ENCODE measurements at places on chromosomes 11 and 22.

- no peak for DNase-seq
Observed at GRCh38 chr11:121567995-121568394, 115.2 kb upstream of the SORL1-AS1 start.

DNA sequence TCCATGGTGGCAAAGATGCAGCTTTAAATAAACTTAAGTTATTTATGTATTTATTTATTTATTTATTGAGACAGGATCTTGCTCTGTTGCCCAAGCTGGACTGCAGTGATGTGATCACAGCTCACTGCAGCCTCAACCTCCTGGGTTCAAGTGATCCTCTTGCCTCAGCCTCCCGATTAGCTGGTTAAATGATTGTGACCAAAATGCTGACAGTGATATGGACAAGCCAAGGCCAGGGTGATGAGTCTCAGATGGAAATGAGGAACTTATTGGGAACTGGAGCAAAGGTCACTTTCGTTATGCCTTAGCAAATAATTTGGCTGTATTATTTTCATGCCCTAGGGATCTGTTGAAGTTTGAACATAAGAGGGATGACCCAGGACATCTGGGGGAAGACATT, 9.3 kb upstream of the LRP5 start:
- DNase-seq = no peak

DNA sequence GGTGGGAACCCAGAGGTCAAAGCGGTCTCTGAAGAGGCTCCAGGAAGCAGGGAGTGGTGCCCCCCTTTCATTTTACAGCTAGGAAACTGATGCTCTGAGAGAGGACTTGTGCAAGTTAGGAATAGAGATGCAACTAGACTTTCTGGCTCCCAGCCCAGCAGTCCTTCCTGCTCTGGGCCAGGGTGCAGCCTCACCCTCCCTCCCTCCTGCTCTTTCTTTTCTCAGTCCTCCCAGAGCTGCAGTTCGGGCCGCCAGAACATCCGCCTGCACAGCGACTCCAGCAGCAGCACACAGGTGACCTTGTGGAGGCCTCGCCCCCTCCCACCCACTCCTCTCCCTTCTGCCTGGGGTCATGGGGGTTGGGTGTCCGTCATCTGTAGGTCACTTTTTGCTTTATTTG, 51.5 kb downstream of the LHFPL7 start:
- peak; percentile 74 for DNase-seq

- DNase-seq = peak; percentile 95
Observed at GRCh38 chr22:32528984-32529982, 54.7 kb downstream of the FBXO7 start.

DNA sequence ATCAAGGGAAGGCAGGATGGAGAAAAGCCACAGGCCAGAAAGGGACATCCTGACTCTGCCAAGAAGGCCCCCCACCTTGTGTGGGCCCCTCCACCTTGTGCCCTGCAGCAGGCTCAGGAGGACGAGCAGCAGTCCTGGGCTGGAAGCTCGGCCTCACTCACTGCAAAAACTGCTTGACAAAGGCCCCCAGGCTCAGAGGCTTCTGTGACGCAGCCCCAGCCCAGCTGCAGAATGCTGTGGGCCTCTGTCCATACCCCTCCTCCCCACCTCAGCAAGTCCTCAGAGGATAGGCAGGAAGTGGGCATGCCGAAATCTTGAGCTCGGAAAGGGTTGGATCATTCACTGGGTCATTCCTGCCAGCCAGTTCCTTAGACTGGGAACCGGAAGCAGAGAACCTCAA, 61.9 kb downstream of the NRXN2 start:
- DNase-seq = no peak

DNA sequence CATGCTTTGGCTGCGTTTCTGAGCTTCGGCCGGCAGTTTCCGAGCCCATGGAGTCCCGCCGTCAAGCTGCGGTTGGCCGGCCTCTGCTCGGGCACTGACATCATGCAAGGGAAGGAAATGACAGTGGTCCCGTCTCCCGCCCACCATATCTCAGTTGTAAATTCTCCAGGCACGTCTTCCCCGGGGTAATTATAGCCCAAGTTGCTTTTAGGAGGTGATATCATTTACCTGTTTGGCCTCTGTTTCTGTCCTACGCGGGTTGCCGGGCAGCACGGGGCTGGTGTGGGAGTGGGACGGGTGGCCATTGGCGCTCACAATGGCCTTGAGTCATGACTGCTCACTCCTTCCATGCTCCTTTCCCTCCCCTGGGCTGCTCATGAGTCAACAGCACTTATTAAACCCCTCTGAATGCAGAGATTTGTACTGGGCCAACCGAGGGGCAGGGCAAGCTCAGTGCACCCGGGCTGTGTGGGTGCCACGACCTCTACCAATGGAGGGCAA, 4.2 kb upstream of the ANO1 start:
- DNase-seq = no peak

DNA sequence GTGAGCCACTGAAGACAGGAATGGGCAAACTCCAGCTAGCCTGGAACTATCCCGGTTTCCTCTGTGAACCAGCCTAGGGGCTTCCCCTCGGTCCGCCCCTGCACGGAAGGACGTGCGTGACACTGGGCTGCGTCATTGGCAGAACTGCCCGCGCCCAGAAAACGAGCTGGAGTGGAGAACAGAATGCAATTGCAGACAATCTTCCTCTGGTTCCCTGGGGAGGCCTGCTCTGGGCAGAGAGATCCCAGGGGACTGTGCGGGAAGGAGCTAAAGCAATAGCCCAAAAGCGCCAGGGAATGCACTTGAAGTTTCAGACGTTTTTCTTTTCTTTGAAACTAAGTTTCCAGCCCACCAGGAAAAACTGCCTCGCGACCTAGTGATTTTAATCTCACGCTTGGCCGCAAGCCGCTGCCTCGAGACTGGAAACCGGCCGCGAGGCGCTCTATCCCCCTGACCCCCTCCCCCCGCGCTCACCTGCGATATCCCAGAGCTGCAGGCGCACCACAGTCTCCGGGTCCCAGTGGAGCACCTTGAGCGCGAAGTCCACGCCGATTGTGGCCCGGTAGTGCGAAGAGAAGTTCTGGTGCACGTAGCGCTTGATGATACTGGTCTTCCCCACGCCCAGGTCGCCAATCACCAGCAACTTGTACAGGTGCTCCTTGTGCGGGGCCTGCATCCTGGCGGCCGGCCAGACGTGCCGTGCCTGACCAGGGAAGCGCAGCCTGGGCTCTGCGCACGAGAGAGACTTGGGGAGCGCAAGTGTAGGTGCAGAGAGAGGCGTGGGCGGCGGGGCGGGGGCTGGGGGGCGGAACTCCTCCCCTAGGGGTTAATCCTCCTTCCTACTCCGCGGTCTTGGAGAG, at the start of gene RAB38:
RAB38 (minus strand) TSS at position 735 of the 860 bp plus-strand sequence; CDS start at position 676, 59 bp downstream.
- DNase-seq = peak; percentile 79

DNA sequence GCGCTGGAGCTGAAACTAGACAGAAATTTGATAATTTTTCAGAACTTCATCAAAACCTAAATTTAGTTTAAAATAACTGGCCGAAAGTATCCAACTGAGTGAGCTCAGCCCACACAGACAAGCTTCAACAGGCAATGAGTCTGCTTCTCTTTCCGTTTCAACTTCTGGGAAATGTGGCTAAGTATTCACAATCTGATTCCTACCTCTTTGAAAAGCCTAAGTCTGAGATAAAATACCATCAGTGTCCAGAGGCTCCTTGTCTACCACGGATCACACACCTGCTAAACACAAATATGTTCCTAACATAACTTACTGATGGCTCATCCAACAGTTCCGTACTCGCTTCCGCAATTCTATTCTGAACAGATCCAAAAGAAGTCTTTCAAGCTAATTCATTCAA, 8.5 kb downstream of the SIK3 start:
- DNase-seq = no peak

GRCh38 chr11:82994604-82995230, 77.0 kb downstream of the RAB30 start:
- no peak for DNase-seq

- DNase-seq = no peak
Observed at GRCh38 chr11:4025967-4026324, 68.7 kb upstream of the RRM1 start.

DNA sequence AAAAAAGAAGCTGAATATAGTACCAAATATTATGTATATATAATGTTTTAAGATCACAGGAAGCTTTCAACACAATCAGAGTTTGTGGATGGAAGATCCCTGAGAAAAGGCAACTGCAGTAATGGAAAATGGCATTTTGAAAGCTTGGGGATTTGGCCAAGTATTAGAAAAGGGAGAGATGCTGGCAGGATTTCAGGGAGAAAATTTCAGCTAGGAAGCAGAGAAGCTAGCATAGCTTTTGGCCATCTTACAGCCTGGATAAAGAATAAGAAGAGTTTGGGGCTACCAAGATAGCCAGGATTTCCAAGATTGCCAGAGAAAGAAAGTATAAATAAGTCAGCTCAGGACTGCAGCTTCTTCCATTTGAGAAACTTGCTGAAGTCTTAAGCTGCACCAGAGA, 440.8 kb upstream of the LUZP2 start:
- no peak for DNase-seq

DNA sequence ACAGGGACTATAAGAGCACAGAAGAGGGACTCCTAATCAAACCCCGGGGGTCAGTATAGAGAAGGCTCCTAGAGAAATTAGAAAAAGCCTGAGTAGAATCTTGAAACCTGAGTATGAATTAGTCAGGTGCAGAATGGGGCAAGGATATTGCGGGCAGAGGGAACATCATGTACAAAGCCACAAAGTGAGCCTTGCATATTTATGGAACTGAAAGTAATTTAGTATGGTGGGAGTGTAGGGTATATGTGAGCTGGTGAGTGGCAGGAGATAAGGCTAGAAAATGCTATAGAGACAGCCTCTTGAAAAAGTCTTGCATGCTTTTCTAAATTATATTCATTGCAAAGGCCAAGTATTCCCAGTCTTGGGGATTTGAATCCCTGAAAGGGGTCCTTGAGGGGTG, 93.7 kb downstream of the STIM1 start:
- no peak for DNase-seq

- DNase-seq = no peak
Observed at GRCh38 chr11:7031471-7031871, 11.2 kb downstream of the NLRP14 start.

DNA sequence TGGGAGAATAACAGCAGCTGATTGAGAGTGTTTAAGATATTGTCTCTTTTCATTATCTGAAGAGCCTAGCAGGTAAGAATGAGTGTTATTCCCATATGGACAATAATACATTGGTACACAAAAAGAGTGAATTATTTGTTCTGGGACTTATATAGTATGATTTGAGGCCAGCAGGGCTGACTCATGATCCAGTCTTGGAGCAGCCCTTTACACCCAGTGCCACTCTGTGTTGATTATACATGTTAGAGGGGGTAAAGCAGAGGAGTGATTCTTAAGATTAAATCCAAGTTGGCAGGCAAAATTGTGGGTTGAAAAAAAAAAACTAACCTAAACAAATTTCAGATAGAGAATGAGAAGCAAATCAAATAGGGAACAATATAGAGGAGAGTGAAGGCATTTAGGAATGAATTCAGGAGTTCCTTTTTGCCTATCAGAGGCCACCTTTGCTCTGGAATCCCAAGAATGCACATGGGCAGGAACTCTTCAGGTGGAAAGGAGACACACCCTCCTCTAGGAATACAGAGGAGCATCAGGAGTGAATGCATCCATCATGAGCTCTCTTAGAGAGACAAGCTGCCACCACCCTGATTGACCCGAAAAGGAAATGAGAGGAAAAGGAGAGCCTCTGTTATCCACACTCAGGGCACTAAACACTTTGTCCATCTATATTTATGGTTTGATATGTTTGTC, 19.2 kb upstream of the MRGPRX1 start:
- no peak for DNase-seq
